ENCODE measurements at places on chromosomes 7 and 10.

- DNase-seq: no peak
Measured at GRCh38 chr10:63539377-63539776, 18.2 kb downstream of the REEP3 start.

DNA sequence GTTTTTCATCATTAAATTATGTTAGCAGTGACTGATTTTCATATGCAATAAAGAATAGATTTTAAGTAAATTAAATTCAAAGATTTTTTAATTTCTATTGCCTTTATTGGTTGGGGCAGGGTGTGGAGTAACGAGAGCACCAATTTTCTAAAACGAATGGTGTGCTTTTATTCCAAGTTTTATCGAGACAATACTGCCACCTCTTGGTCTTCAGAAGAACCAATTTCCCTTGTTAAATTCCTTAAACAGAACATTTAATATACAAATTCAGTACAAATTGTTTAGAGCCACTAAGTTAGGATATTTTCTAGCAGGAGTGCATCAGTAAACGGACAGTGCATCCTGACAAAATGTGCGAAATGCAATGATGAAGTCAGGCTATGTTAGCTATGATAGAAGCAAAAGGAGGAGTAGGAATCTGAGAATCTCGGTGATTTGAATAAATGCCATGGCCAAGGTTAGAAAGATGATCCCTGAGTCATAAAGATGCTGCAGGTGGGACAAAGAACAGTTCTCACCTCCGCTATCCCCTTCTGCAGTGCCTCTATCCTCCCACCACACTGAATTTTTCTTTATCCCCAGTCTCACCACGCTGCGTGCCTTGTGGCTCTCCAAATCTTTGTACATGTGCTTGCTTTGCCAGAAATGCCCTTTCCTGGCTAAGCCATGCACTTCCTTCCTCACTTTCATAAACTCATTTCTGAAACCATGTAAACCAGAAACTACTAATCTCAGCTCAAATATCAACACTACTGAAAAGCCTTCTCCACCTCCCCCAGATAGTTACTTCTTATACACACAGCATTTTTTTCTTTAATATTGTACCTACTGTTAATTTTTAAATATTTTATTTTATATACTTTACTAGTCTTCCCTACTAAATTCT is 31.9 kb upstream of the AGBL3 start:
- DNase-seq: no peak

GRCh38 chr7:103120362-103120761 is 28.5 kb downstream of the NAPEPLD start:
- DNase-seq: no peak

GRCh38 chr10:105872665-105873064 is 1231.6 kb downstream of the SORCS3 start:
- no peak for DNase-seq

- DNase-seq: no peak
Measured at GRCh38 chr7:82904871-82905270, 257.8 kb downstream of the PCLO start.

GRCh38 chr10:95445223-95445836 is 115.8 kb downstream of the SORBS1 start:
- DNase-seq: no peak

DNA sequence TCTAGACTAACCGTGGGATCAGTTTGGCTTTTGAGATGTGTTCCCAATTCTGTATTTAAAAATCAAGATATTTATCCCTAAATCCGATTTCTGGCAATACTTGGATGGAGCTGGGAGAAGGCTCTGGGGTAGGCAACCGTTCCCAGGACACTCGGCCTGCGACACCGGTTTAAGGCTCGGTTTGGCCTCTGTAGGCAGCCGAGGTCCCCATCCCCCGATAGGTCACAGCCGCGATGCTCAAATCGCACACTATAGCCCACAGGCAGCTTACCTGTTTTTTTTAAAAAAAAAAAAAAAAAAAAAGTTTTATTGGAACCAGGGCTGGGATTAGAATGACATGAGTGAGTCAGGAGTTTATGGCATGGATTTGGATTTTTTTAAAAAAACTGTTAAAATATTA is 729 bp upstream of the TAF3 start:
- no peak for DNase-seq

- peak; percentile 37 for DNase-seq
Measured at GRCh38 chr10:18104223-18104872, 35.9 kb upstream of the CACNB2 start.

- no peak for DNase-seq
Measured at GRCh38 chr10:79582096-79582495, 21.9 kb upstream of the SFTPA2 start.

DNA sequence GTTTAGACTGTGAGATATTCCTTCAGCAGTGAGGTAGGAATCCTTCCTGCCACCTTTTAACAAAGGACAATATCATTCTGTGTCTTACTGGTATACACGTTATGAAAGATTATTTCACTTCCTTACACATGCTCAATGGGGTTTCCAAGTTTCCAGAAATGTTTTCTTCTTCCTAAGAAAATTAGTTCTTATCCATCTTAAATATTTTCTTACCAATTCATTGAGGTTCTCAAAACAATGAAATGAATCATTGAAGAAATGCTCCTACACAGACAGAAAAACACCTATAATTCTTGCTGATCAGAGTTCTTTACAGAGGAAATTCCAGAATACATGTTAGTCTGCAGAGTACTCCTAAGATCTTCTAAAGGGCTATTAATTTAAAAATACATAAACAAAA is 51.4 kb upstream of the SEC61G start:
- no peak for DNase-seq

DNA sequence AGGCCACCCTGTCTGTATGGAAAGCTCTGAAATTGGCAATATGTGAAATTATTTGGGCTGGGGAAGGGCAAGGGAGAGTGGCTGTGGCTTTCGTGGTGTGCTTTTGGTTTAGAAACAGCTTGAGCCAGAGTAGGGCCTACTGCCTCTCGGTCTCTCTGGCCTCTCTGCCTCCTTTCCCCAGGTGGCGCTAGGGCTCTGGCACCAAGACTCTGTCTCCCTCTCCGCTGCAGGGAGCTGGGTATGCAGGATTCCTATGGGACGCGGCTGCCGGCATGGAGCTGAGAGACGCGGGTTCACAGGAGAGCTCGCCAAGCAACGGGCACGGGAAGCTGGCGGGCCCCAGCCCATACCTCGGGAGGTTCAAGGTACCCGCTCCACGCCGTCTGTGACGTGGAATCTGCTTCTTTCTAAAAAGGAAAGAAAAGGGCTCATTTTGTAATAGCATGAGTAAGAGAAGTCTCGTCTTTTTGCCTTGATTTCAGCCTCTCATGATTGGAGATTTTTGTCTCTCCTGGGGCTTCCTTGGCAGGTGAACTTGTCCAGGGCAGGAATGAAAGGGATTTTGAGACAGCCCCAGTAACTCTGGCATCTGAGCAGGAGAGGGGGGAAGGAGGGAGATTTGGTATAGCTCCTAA is 105.1 kb upstream of the ANLN start:
- DNase-seq: no peak

- DNase-seq: no peak
Measured at GRCh38 chr10:89164080-89164479, 43.0 kb downstream of the CH25H start.

DNA sequence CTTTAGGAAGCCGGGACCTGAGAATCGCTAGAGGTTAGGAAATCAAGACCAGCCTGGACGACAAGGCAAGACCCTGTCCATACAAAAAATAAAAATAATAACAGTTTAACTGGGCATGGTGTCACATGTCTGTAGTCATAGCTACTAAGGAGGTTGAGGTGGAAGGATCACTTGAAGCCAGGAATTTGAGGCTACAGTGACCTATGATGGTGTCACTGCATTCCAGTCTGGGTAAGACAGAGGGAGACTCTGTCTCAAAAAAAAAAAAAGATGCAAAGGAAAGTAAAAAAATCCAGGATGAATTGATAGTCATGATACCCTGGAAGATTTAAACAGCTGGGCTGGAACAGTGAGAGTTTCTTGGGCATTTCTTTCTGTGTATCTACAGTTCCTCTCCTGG is 463.2 kb downstream of the GALNT17 start:
- DNase-seq: no peak

DNA sequence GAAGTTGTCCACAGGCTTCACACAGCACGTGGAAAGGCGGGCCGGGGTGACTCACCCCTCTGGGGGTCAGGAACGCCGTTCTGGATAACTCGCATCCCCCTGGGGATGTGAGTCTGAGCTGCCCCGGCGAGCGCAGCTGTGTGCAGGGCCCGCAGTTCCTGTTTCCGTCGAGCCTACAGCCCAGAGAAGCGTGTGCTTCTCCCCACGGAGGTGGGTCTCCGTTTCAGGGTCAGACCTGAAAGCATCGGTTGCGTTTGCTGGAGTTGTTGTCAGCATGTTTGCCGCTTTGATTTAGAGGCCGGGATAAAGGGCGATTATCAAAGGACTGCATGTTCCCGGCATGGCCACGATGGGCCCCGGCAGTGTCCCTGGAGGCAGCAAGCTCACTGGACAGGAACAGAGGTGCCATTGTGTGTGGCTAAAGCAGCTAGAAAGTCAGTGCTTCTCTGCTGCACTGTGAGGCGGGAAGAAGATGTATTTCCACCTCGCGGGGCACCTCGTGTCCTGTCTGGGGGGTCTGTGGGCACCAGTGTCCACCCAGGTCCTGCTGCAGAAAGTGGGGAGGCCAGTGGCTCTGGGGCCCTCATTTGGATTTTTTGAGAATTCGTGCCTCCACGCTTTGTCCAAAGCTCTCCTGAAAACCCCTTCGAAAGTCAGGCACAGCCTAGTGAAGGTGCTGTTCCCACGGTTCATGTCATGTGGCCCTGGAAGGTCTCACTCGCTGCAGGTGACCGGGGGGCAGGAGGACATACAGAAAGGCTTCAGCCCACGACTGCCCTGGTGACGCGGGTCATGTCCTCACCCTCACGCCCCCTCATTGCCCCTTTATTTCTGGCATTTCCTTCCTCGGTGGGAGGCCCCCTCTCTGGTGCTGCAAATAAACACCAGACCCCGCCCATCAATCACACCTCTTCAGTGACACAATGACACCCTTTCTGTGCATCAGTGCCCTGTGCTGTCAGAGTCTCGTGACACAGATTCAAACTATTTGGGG is 27.4 kb upstream of the GDI2 start:
- no peak for DNase-seq

GRCh38 chr10:110751850-110752249 is 107.7 kb downstream of the RBM20 start:
- DNase-seq: no peak

- DNase-seq: no peak
Measured at GRCh38 chr7:100476903-100477870, 1.8 kb downstream of the TSC22D4 start.

- no peak for DNase-seq
Measured at GRCh38 chr10:3687510-3688081, 97.4 kb downstream of the KLF6 start.

DNA sequence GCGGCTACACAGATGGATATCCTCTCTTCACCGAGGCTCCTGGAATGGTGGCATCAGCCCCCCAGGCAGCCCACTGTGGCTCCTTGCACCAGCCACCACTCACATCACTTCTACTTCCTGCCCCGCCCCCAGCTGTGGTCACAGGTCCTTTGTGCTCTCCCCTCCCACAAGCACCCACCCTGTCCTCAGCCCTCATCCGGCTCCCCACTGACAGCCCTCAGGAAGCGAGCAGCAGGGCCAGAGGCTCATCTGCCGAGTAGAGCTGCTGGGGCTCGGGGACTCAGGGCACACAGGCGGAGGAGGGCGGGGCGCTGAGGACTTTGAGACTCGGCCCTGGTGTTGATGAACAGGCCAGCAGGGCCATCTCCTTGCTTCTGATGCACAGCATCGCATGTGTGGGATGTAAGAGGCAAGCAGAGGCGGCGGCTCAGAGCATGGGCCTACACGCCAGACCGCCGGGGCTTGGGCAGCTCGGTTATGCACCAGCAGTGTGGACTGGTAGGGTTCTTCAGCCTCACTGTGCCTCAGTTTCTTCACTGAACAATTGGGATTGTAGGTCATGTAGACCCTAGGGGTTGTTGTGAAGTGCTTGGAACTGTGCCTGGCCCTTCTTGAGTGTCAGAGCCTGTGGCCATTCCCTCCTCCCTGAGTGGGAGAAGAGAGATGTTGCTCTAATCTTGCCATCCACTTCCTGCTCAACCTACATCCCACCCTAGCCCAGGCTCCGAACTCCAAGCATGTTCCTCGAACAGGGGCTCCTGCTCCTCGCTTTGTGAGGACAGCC is at the start of gene PRF1:
TSS of gene PRF1 (minus strand) at position 77 of the 784 bp plus-strand sequence. CDS start 1,839 bp downstream, outside the sequence.
- peak; percentile 54 for DNase-seq

DNA sequence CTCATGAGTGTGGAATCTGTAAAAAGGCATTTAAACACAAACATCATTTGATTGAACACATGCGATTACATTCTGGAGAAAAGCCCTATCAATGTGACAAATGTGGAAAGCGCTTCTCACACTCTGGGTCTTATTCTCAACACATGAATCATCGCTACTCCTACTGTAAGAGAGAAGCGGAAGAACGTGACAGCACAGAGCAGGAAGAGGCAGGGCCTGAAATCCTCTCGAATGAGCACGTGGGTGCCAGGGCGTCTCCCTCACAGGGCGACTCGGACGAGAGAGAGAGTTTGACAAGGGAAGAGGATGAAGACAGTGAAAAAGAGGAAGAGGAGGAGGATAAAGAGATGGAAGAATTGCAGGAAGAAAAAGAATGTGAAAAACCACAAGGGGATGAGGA is 207.7 kb downstream of the ZEB1 start:
- DNase-seq: no peak

DNA sequence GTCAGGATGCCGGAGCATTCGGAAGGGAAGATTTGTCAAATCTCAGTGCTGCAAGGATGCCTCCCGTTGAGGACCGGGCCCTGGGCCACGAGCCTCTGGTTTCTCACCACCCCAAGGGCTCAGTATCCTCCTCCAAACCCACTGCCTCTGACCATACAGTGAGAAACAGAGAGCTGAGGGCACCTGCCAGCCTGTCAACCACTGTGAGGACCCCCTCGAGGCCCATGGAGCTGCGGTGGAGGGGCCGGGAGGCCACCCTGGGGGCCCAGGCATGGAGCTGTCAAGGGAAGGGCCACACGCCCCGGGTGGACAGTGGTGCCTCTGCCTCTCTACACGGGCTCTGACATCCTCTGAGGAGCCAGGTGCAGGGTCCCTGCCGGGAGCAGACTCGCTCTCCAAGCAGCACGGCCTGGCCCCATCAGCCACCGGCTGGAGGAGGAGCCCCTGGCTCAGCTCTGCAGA is 248.0 kb upstream of the TCERG1L start:
- no peak for DNase-seq

DNA sequence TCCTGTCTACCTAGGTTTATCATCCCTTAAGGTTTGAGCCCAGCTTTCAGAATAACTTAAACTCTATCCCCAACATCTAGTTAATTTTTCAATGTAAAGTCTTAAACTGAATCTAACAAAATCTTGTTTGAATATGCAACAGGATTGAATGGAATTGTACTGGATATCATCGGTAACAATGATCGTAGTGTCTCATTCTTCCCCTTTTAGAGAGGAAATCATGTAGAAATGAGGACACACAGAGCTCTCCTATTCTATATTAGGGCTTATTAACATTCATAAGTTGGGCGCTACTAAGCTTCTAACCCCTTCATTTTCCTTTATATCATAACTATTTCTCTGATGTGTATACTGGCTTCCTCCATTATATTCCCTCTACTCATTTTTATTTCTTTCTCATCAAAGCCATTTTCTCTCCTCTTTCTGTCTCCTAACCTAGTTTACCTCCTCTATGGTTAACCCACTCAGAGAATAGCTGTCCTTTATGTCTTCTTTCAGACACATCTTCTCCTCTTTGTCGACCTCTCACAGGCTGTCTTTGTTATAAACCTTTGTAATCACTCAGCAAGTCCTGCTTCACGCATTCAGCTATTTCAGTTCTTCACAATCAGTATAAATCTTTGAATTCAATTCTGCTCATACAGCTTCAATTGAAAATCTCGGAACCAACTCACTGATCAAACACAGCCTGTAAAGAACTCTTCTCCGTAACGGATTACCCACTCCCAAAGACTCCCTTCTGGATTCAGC is 1019.0 kb upstream of the C7orf33 start:
- no peak for DNase-seq

- no peak for DNase-seq
Measured at GRCh38 chr7:48090095-48090805, 1.2 kb downstream of the UPP1 start.
